ENCODE measurements at places on chromosomes 2 and 18.

- DNase-seq, result no peak
Observed at GRCh38 chr2:37468170-37468569, 123.7 kb downstream of the QPCT start.

DNA sequence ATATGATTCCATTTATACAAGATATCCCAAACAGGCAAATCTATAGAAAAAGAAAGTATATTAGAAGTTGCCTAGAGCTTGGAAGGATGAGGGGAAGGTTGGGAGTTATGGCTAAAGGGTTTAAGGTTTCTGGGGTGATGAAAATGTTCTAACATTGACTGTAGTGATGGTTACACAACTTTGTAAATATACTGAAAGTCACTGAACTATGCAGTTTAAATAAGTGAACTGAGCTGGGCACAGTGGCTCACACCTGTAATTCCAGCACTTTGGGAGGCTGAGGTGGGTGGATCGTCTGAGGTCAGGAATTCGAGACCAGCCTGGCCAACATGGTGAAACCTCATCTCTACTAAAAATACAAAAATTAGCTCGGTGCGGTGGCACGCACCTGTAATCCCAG lies 91.5 kb downstream of the ATAD2B start:
- no peak for DNase-seq

GRCh38 chr2:101622210-101623030 lies 75.1 kb upstream of the MAP4K4 start:
- no peak for DNase-seq

- DNase-seq, result no peak
Observed at GRCh38 chr2:151261977-151262291, 271 bp upstream of the RBM43 start.

DNA sequence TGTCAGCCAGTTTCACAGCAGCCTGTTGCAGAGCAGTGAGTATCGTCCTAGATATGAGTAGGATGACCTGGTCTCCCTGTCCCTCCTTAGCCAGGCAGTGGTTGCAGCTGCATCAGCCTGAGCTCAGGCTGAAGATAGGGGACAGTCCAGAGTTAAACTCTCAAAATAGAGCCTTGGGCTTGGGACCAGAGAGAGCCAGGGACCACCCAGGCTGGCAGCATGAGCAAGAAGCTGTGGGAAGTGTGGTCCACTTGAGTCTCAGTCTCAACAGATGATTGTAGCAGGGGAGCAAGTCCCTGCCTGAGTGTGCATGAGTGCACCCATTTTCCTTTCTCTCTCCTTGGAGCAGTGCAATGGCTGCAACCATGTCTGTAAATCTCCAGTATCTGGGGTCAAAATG lies 38.0 kb upstream of the TACR1 start:
- no peak for DNase-seq

DNA sequence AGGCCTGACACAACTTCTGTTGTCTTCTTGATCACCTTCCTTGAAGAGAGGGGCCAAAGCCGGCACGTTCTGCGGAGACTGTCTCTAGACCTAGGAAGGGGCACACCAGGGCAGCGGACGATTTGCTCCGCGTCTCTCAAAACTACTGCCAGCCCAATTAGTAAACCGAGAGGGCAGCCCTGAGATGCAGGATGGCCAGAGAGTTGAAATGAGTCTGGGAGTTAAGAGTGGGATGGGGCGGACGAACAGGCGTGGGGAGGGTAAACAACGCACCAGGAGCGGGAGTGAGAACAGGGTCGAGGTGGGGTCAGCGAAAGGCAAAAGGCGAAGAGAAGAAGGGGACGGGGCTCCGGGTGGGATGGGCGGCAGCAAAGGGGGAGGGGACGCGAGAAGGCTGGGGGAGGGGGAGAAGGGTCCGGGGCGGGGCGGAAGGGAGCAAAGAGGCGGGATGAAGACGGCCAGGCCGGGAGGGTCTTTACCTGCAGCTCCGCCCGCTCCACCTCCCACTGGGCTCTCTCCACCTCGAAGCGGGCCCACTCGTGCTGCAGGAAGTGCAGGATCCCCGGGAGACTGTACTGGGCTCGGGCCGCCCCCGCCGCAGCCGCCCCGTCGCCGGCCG lies 476 bp downstream of the STRN start:
- peak; percentile 58 for DNase-seq

DNA sequence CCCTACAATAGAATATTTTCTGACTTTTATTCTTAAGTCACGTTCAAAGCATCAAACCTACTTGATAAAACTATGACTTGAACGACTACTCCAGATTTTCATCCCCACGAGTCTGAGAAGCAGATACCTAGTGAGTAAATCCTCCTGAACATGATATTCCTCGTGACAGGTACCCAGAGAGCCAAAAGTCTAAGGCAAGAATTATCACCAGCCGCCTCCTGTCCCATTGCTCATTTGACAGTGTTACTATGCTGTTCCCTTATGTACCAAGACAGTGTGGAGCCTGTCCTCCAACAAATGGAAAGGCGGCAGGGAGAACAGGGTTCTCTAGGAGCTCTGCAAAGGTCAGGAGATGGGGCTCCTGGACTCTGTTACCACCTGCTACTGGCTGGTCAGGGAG lies 8.3 kb upstream of the ALPK2 start:
- DNase-seq, result no peak

GRCh38 chr2:42186945-42187632 lies 17.9 kb downstream of the EML4 start:
- no peak for DNase-seq

DNA sequence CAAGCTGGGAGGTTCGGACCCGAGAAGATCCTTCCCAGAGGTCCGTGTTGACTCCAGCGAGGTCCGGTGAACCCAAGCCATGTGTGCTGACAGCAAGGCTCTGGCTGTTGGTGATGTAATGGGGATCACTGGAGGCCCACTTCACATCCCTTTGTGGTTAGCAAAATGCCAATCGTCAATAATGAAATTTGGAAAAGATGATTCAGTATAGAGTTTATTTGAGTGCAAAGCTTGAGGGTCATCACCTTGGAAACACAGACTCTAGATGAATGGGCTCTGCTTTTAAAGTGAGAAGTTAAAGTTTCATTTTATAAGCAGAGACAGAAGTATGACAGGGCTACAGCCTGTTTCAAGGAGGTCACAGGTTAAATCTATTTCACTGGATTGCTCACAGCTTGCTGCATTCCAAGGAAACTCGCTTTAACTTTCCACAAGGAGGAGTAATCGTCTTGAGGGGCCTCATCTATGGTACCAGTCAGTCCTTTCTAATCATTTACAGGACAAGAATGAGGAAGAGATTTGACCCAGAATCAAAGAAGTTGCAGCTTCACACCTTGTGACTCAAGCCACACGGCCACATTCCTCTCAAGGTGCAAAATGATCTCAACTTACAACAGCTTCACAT lies 140.5 kb downstream of the TPO start:
- DNase-seq, result no peak

GRCh38 chr2:64846177-64846576 lies 143.0 kb upstream of the SLC1A4 start:
- DNase-seq, result no peak

DNA sequence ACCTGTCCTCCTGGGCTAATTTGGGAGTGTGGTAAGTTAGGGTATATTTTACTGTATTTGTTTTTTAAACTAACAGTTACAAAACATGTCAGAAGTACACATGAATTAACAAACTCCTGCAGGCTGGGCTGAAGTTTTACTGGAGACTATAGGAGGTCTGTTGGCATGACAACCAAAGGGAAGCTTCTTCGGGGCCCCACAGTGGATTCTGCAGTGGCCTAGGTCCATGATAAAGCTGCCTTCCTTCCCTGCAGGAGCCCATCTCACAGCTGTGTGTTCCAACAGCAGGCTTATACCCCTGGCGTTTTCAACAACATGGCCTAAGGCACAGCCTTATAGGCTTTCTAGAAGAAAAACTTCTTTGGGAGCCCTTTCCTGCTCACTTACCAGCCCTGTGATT lies 128.0 kb upstream of the SETBP1 start:
- DNase-seq, result no peak

- peak; percentile 31 for DNase-seq
Observed at GRCh38 chr2:20436716-20437470, 10.0 kb upstream of the RHOB start.

- DNase-seq, result no peak
Observed at GRCh38 chr2:229849073-229849472, 72.7 kb downstream of the TRIP12 start.

GRCh38 chr2:70949086-70949485 lies 13.4 kb downstream of the ATP6V1B1 start:
- DNase-seq, result no peak

DNA sequence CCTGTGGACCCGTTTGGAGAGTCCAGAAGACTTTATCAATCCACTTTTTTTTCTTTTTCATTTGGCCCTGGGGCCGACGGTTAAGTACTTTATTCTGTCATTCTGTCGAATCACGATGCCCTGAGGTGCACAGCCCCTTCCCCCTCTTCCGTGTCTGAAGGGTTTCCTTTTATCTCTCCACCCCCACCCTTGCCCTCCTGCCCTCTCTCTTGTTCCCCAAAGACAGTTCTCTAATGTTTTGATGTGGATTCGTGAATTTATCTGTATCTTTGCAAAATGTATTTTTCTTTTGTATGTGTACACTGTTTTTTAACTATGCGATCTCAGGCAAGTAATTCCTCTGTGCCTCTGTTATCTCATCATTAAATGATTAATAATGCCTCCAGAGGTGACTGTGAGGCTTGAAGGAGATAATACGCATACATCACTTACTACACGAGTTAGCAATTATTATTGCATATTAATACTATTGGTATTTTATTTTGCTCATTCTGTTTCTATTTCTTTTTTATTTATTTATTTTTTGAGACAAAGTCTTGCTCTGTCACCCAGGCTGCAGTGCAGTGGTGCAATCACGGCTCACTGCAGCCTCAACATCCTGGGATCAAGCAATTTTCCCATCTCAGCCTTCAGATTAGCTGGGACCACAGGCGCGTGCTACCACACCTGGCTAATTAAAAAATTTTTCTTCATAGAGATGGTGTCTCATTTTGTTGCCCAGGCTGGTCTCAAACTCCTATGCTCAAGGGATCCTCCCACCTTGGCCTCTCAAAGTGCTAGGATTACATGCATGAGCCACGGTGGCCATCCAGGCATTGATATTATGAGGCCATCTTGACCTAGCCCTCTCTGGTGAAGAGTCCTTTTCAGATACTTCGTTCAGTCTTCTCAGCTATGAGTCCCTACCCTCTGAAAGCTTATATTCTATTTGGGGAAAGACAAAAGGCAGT lies 1.4 kb upstream of the CASP8 start:
- DNase-seq, result peak; percentile 93

- no peak for DNase-seq
Observed at GRCh38 chr2:200092235-200092634, 136.9 kb downstream of the MAIP1 start.

GRCh38 chr2:122531290-122532071 lies 776.0 kb downstream of the TSN start:
- no peak for DNase-seq

GRCh38 chr2:182283512-182283911 lies 143.3 kb downstream of the PDE1A start:
- DNase-seq, result no peak

- DNase-seq, result peak; percentile 13
Observed at GRCh38 chr2:99974275-99974674, 168.1 kb downstream of the AFF3 start.

Measured in hematopoietic multipotent progenitor cell treated with erythropoietin and hydrocortisone succinate and interleukin-3 and kit ligand, for 4 days (in vitro differentiated cells).